ENCODE measurements at places on chromosomes 13 and 19.
A peak's percentile ranks its signal among the peaks of the same experiment; 100 is the strongest.

DNA sequence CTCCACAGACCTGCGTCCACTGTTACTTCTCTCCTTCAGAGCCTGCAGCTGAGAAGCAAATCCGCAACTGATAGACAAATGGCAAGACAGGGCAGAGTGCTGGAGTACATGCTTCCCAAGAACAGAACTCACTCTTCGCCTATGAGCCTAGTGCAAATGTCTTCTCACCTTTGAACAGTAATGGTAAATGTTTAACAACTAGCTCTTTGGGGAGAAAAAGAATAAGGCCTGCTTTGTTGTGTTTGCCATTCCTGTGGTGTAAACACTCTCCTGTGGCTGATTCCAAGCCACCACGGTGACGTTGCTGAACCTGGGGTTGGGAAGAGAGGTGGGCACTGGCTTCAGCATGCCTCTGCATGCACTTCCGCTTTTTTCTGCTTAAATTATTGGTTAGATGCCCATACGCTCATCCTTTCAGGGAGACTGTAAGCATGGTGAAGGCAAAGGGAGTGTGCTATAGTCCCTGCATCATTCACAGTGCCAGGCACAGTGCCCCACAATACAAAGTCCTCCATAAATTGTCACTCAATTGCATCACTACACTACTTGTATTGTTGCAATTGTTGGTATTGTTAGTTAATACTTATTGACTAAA is 28.1 kb upstream of the GTF3A start:
- DNase-seq, result no peak

DNA sequence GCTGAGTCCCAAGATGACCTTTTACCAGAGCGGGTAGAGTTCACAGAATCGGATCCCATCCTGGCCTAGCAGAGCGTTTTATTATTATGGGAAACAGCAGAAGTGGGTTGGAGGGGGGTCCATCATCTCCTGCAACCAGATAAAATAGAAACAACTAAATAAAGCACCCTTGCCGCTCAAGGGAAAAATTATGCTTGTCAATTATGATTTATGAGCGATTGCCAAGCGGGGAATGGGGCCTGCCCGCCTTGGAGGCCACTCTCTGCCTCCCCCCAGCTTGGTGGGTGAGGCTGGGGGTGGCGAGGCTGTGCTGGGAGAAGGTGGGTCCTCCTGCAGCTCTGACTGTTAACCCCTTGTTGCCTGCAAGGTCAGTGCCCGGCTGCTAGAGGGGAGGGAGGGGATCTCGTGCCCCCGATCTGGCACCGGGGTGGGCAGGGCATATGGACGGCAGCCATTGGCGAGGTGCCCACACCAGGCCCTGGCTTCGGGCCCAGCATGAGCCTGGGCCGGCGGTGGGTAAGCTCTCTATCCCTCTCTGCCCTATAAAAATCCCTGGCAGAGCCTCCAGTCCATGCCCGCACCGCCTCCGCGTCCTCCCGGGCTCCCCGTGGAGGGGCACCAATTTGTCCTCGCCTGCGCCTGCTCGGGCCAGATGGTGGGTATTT is 129.1 kb downstream of the URI1 start:
- peak; percentile 62 for DNase-seq

DNA sequence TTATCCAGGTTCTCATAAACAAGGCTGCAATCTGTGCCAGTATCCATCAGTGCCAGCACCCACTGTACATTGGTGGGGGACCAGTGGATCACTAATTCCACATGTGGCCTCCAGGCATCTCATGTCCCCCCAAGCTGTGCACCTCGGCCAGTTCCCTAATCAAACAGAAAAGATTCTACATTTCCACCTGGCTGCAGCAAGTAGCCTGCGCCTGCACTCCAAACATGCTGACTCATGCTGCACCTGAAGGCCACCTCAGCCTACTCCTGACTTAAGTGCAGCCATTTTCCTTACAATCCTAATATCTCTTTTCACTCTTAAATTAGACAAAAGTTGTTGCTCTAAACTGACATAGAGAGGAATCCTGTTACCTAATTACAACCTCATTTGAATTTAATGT is 729.4 kb upstream of the MIR17HG start:
- no peak for DNase-seq

GRCh38 chr13:38970380-38971051 is 20.1 kb downstream of the STOML3 start:
- DNase-seq, result no peak

- no peak for DNase-seq
These were observed 756.5 kb upstream of the KLHL1 start for GRCh38 chr13:70864731-70865130.

DNA sequence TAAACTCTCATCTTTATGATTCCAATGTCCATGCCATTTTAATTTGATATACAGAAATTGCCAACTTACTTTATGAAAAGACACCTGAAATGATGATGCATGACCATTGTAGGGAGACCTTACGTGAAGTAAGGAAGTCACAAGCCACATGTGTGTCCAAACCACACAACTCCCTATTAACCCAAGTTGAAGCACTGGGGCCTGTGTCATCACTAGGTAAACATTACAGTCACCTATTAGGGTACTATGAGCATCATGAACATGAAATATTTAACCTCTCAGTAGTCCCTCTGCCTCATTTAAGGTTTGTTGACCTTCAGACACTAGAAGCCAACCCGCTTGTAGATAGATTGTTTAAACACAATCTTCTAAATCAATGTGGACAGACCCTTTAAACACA is 576.9 kb downstream of the IRS2 start:
- no peak for DNase-seq

- no peak for DNase-seq
These were observed 1062.5 kb upstream of the PCDH9 start for GRCh38 chr13:68292601-68293000.

DNA sequence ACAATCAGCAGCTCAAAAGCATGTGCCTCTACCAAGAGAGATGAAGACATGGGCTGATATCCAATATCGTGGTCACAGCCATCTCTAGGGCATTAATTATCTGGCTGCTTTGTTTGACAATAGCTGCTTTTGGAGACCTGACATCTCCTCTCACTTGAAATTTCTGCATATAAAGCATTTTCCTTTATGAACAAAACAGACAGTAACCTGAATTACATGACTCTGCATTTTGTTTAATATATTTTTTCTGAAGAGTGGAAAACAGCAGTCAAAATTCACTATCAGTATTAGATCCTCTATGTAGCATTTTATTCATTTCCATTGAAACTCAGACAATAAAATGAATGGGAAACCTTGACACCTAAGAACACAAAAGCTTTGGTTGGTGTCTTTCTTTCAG is 42.4 kb upstream of the ESD start:
- no peak for DNase-seq

GRCh38 chr13:44432650-44433049 is 59.0 kb downstream of the SERP2 start:
- no peak for DNase-seq

GRCh38 chr13:58876473-58876872 is 1244.9 kb downstream of the PCDH17 start:
- no peak for DNase-seq

All from heart right ventricle (tissue), 16 donors.